ENCODE measurements at places on chromosomes 11 and 22.

DNA sequence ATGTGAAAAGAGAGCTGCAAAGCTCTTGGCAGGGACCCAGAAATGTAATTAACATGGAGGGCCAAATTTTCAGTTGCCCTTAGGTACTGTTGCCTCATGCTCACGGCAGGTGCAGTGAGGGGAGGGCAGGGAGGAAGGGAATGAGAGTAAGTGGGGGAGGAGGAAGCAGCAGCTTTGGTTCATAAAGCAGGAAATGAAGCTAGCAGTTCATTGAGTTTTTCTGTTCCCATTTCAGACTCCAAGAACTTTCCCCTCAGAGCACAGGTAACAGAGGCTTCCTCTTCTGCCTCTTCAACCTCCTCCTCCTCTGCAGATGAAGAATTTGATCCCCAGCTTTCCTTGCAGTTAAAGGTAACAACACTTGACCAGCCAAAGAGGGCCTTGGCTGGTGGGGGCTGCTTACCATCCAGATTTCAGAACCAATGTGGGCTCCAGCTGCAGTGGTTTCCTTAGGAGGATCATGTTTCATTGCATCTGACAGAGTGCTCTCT lies 57.9 kb upstream of the PARVA start:
- no peak overlapping the region for H3K4me3 ChIP-seq
- H3K27ac ChIP-seq, result peak overlapping the region; percentile 73
- no peaks in the 10 kb centered on the region for H3K36me3 ChIP-seq
- no peak for DNase-seq
- peaks cover 31% of the 10 kb centered on the region for H3K4me1 ChIP-seq

DNA sequence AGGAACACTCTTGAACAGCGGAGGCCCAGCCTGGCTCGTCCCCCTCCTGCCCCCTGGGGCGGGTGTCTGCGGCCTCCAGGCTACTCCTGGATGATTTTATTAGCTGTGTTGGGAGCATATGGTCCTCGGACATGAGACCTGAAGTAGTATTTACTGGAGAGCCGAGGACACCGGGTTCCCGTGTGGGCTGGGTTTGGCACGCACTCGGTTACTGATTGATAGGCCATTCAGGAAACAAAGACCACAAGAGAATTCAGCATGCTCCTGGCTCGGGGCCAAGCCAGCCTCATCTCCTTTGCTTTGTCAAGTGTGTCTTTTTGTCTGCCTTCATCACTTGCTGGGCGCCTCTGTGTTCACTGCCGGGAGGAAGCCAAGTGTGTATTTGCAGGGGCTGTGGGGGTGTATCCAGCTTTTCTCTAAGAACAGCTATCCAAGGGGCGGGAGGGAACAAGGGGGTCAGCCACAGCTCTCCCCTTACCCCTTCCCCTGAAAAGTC lies 9.7 kb downstream of the FXYD2 start:
- peak; percentile 96 for DNase-seq
- H3K27ac ChIP-seq, result peak overlapping the region; percentile 57
- H3K4me1 ChIP-seq, result peaks cover 52% of the 10 kb centered on the region
- no peak overlapping the region for H3K4me3 ChIP-seq
- no peaks in the 10 kb centered on the region for H3K36me3 ChIP-seq

DNA sequence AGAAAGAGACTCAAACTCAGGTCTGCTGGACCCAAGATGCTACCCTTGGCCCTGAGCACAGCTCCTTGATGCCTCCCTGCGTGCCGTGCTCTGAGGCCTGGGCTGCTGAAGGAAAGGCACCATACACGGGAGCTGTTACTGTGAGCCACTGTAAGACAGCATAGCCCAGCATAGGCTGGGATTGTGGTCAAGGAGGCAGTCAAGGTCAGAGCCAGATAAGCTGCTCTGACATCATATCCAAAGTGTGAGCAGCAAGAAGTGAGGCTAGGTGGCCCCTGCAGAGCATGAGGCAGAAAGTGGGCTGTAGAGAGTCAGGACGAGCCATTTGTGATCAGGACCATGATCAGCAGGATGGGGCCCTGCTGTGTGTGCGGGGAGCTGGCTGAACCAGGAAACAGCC lies 7.7 kb downstream of the SLC22A8 start:
- no peaks in the 10 kb centered on the region for H3K27me3 ChIP-seq
- H3K4me3 ChIP-seq, result no peak overlapping the region
- no peaks in the 10 kb centered on the region for H3K36me3 ChIP-seq
- H3K27ac ChIP-seq, result no peak overlapping the region
- no peaks in the 10 kb centered on the region for H3K4me1 ChIP-seq

DNA sequence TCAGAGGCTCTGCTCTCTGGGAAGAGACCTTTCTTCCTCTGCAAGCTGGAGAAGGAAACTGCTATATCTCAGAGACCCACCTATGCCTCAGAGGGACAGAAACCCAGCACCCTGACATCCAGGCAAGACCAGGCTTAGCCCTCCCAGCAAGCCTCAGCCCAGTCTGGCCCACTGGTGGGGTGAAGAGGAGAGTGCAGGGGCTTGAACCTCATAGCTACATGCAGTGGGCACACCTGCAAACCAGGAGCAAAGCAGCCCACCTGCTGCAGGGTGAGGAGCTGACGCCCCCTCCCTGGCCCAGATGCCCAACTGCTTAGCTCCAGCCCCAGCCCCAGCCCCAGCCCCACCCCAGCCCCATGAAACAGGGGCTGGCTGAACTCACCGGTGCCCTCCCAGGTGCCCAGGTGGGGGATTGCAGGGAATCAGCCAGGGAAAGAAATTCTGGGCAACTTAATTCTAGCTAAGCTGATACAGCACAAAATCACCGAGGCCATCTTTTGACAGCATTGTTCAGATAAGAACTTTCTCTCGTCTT lies 246.8 kb downstream of the BUD13 start:
- H3K4me3 ChIP-seq, result no peak overlapping the region
- H3K36me3 ChIP-seq, result no peaks in the 10 kb centered on the region
- H3K4me1 ChIP-seq, result no peaks in the 10 kb centered on the region
- no peak for DNase-seq

GRCh38 chr22:17057959-17058814 lies 26.6 kb upstream of the IL17RA start:
- peaks cover 10% of the 10 kb centered on the region for H3K4me1 ChIP-seq
- no peak overlapping the region for H3K4me3 ChIP-seq
- peak; percentile 94 for DNase-seq
- H3K27ac ChIP-seq, result no peak overlapping the region
- no peaks in the 10 kb centered on the region for H3K27me3 ChIP-seq
- H3K36me3 ChIP-seq, result no peaks in the 10 kb centered on the region

DNA sequence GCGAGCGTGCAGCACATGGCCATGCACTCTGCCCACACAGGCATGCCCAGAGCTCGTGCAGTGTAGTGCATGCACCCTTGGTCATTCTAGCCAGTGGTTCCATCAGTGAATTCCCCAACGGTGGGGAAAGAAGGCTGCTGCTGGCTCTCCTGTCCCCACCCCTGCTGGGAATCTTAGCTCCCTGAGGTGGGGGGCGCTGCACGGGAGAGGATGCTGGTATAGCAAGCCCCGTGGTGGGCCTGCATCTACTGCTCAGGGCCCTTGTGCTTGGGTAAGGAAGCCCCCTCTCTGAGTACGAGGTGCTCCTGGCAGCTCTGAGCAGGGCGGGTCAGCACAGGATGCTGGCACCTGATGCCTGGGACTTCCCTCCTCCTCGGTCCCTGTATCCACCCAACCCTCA lies 18.5 kb upstream of the BAIAP2L2 start:
- no peak overlapping the region for H3K27ac ChIP-seq
- H3K27me3 ChIP-seq, result no peaks in the 10 kb centered on the region
- no peaks in the 10 kb centered on the region for H3K36me3 ChIP-seq

- H3K27ac ChIP-seq, result no peak overlapping the region
- H3K4me3 ChIP-seq, result no peak overlapping the region
- H3K36me3 ChIP-seq, result no peaks in the 10 kb centered on the region
- H3K4me1 ChIP-seq, result peaks cover 6% of the 10 kb centered on the region
- no peak for DNase-seq
Measured at GRCh38 chr22:21100149-21101032, 54.6 kb downstream of the LRRC74B start.

DNA sequence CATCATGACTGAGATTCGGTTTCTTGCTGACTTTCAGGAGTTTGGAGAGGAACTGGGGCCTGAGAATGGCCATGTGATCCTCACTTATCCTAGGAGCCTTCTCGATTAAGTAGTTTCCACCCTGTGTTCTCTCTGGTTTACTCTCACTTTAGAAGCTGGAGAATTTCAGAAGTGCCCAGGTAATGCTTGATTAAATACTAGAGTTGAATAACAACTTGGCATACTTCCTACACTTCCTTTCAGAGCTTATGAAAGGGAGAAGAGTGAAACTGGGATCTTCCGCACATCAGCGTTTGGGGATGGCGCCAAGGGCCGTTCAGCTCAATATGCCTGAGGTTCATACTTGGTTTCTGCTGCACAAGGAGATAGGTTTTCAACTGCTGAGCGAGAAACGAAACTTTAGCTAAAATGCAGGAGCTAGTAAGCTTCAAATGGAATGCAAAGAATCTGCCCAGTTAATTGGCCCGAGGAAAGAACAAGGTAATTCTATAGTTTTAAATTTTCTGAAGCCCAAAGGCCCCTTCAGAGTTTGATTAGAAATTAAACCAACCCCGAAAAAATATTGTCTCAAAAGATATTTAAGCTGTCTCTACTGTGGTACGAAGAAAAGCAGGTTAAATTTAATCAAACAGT lies 823 bp upstream of the MUC15 start:
- no peak for DNase-seq
- peak overlapping the region; percentile 16 for H3K27ac ChIP-seq
- H3K27me3 ChIP-seq, result no peaks in the 10 kb centered on the region
- peaks cover 28% of the 10 kb centered on the region for H3K4me1 ChIP-seq
- no peaks in the 10 kb centered on the region for H3K36me3 ChIP-seq

Data from esophagus muscularis mucosa (tissue), 4 donors.